A549 treated with CpdA at 1 μM for 4 hours (cell line): ENCODE measurements at places on chromosomes 3 and 15. TPM values are rescaled to one million over a fixed set of nuclear protein-coding genes. Genes with fewer than 3 reads are reported as not detected.

Gene BDH1
- total RNA-seq = 2.8 to 4.2 TPM (median 2.9 TPM) in 5 replicates

Gene INKA1
- total RNA-seq = 1.6 to 2.1 TPM (median 2.0 TPM) in 5 replicates

Gene BFSP2
- total RNA-seq = not detected in 5 replicates

Gene PKM
- 3,339 to 3,789 TPM (median 3,599 TPM) in 5 replicates for total RNA-seq

Gene CCNB2
- total RNA-seq = 97.0 to 114 TPM (median 102 TPM) in 5 replicates

Gene PCSK6
- 11.2 to 12.4 TPM (median 11.4 TPM) in 5 replicates for total RNA-seq

Gene CADM2
- total RNA-seq = 0.15 to 0.26 TPM (median 0.23 TPM) in 3 of 5 replicates, not detected in the others

Gene ACTC1
- 0.22 to 0.63 TPM (median 0.37 TPM) in 5 replicates for total RNA-seq

Gene TWF2
- total RNA-seq = 67.0 to 80.9 TPM (median 68.5 TPM) in 5 replicates

Gene ATP8B4
- total RNA-seq = 0.67 to 1.5 TPM (median 0.84 TPM) in 5 replicates

Gene PTH1R
- total RNA-seq = 0.37 to 0.52 TPM (median 0.48 TPM) in 4 of 5 replicates, not detected in the other

Gene C3orf22
- total RNA-seq = not detected in 5 replicates

Gene GRM2
- total RNA-seq = 0.05 to 0.18 TPM (median 0.09 TPM) in 4 of 5 replicates, not detected in the other

Gene GP5
- total RNA-seq = 0.01 TPM in 1 of 5 replicates, not detected in the others

Gene MYO5C
- total RNA-seq = 4.4 to 6.3 TPM (median 5.2 TPM) in 5 replicates

Gene IQCF5
- total RNA-seq = not detected in 5 replicates

Gene ZNF660
- total RNA-seq = not detected in 5 replicates

Gene BLM
- 10.9 to 14.5 TPM (median 12.9 TPM) in 5 replicates for total RNA-seq

Gene MCTP2
- total RNA-seq = not detected in 5 replicates

Gene TEX55
- 0.03 TPM in 1 of 5 replicates, not detected in the others for total RNA-seq

Gene COPS2
- total RNA-seq = 57.8 to 109 TPM (median 58.0 TPM) in 5 replicates

Gene MYZAP
- 0.50 to 0.99 TPM (median 0.80 TPM) in 5 replicates for total RNA-seq

Gene TMC3
- total RNA-seq = not detected in 5 replicates

Gene ZIC1
- 0.02 TPM in 1 of 5 replicates, not detected in the others for total RNA-seq

Gene CPNE4
- 4.1 to 6.4 TPM (median 5.0 TPM) in 5 replicates for total RNA-seq

Gene CSPG4
- 0.09 to 0.13 TPM (median 0.12 TPM) in 5 replicates for total RNA-seq

Gene IL12A
- 0.58 to 1.2 TPM (median 0.92 TPM) in 5 replicates for total RNA-seq

Gene CCR4
- total RNA-seq = 0.03 to 0.11 TPM (median 0.09 TPM) in 3 of 5 replicates, not detected in the others

Gene DYNLT2B
- total RNA-seq = 23.0 to 26.1 TPM (median 23.6 TPM) in 5 replicates

Gene IMPG2
- total RNA-seq = 0.01 to 0.02 TPM in 2 of 5 replicates, not detected in the others

Gene HIGD2B
- total RNA-seq = not detected in 5 replicates

Gene KIF9
- 18.4 to 22.2 TPM (median 19.6 TPM) in 5 replicates for total RNA-seq

Gene FOXB1
- total RNA-seq = not detected in 5 replicates

Gene RBP2
- total RNA-seq = not detected in 5 replicates

Gene CLSTN2
- 0.02 to 0.08 TPM (median 0.02 TPM) in 5 replicates for total RNA-seq

Gene FHIT
- 0.37 to 3.7 TPM (median 0.64 TPM) in 5 replicates for total RNA-seq

Gene SLC28A1
- total RNA-seq = 0.02 to 0.06 TPM (median 0.05 TPM) in 3 of 5 replicates, not detected in the others

Gene PAK2
- 32.8 to 55.4 TPM (median 38.1 TPM) in 5 replicates for total RNA-seq

Gene GATM
- total RNA-seq = 2.0 to 3.1 TPM (median 2.1 TPM) in 5 replicates

Gene ANKRD34C
- not detected in 5 replicates for total RNA-seq

Gene UROC1
- not detected in 5 replicates for total RNA-seq

Gene C3orf85
- not detected in 5 replicates for total RNA-seq

Gene CTXN2
- total RNA-seq = 0.03 to 0.05 TPM (median 0.04 TPM) in 3 of 5 replicates, not detected in the others

Gene EFHB
- total RNA-seq = 0.37 to 1.1 TPM (median 0.41 TPM) in 5 replicates
